Left renal cortex interstitium (tissue), 4 donors: ENCODE measurements at places on chromosomes 1 and 21.

DNA sequence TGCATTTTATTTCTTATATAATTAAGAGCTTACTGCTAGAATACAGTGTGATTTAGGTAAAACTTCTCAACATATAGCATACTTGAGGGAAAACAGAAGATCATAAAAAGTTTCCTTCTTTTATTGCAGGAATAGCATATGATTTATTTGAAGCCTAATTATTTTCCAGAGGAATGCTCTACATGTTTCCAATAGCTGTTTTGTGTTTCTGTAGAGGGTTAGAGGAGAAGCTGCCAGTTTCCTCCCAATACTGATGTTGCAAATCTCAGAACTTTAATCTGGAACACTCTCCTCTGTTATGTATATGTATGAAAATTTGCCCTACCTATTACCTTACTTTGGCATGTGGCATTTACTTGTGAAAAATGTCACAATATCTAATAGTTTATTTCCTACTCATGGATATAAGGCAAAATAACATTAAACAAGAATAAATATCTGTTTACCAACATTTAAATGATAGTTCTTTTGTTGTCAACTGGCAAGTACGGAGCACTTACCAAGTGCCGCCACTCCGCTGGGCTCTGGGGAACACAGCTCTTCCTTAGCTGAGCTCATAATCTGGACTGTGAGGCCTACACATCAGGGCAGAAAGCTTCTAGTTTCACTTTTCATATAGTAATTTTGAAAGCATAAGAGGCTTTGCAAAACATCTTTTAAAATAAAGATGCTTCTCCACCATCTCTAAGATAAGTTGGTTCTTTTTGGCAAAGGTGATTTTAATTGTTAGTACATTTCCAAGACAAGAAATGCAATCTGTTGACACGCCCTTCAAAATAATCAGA lies 239.8 kb upstream of the C1orf105 start:
- DNase-seq: no peak

DNA sequence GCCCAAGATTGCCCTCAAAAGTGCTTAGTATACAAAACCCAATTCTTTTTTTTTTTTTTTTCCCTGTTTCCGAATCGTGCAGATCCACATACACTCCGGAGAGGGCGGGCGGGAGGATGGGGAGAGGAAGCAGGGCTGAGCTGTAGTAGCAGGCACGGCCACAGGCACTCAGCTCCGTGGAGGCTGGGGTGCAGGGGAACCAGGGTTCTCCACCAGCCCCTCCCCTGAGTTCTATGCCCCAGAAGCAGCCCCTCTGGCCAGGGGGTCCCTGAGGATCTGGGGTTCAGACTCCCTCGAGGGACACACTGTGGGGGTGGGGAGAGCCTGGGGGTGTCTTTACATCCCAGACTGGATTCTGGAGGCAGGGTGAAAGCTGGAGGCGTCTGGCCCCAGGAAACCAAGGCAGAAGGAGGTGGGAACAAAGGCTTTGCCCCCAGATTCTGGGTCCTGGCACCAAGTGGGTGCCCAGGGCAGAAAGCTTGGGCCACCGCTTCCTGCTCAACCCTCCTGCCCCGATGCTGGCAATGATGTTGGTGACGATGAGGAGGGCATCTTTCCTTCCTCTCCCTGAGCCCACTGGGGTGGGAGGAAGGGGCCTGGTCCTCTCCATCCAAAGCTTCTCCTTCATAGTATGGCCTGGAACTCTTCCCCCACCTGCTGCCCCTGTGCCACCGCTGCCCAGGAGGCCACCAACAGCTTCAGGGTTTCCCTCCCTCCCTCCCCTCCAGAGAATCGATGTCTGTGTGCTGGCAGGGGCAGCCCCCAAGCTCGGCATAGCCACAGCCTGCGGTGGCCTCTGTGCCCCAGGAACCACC lies 106.4 kb upstream of the TARDBP start:
- no peak for DNase-seq

- no peak for DNase-seq
Observed at GRCh38 chr1:58964428-58964827, 180.6 kb upstream of the JUN start.

DNA sequence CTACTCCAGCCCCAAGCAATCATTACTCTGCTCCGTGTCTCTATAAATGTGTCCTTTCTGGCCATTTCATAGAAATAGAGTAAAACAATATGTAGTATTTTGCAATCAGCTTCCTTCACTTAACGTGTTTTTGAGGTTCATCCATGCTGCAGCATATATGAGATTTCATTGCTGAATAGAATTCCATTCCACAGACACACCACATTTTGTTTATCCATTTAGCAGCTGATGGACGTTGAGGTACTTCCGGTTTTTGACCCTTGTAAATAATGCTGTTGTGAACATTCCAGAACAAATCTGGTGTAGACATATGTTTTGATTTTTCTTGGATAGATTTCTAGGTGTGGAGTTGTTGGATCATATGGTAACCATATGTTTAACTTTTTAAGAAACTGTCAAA lies 30.7 kb downstream of the ADAM30 start:
- no peak for DNase-seq

- DNase-seq: no peak
Observed at GRCh38 chr21:33976082-33977016, 60.7 kb upstream of the ATP5PO start.

DNA sequence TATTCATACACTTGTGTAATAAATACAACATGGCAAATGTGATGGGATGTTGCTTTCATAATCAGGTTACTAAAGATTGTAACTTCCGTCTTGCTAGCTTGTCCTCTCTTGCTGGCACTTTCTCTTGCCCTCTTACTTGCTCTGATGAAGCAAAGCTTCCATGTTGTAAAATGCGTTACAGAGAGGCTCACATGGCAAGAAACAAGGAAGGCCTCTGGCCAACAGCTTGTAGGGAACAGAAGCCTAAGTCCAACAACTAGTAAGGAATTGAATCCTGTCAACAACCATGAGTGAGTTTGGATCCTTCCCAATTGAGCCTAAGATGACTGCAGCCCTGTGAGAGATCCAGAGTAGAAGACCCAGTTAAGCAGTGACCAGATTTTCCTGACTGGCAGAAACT lies 15.4 kb downstream of the TMED5 start:
- no peak for DNase-seq

DNA sequence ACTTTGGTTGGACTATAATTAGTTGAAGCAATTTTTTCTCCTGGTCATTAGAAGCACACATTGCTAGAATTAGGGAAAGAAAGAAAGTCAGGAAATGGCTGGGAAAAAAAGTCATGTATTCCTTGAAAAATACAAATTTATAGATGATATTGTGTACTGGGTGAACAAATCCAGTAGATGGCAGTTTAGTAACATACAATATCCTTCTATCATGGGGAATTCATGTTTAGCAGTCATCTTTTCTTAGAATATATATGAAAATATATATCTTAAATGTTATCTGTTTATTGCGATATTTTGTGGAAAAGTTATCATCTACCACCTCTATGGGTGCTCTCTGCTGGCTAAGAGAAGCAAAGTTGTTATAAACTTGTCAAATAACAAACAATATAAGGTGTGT lies 13.1 kb upstream of the ZRANB2 start:
- DNase-seq: no peak

- peak; percentile 77 for DNase-seq
Observed at GRCh38 chr1:67053785-67054772, at the start of gene SLC35D1. Gene SLC35D1 (minus strand): TSS chr1:67054148. CDS start chr1:67054013, 135 bp downstream.

DNA sequence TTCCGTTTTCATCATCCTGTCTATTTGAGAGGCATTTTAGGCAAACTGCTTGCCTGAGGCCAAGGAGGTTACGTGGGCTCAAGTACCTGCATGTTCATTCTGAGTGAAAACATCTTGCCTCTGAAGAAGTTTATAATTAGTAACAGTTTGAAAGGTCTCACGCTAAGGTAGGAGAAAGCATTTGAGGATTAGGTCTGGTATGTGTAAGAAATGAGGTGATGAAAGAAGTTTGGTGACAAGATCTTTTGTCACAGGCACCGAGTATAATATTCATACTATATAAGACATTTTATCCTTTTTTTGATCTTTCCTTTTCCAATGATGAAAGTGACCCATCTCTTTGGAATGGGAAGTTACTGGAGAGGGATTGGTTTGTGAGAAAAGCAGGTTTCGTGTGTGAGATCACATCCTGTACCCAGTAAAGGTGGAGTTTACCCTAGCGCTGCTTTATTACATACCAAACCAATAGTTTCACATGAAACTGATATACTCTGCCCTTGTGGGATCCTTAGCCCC lies 98.7 kb upstream of the PDC start:
- no peak for DNase-seq

DNA sequence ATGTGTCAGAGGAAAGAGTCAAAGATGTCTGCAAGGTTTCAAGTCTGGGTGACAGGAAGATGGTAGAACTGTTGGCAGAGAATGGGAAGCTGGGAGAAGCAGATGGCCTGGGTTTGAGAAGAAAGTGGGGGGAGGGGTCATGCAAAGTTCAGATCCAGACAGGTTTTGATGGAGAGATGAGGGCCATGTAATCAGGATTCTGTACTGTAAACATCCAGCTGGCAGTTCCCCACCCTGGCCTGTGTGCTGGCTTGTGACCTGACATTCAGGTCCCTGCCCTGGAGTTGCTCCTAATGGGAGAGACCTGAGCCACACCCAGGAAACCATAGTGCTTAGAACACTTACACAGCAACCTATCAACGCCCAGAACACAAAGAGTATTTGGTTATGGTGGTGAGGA lies 15.6 kb upstream of the ETV3 start:
- DNase-seq: no peak

DNA sequence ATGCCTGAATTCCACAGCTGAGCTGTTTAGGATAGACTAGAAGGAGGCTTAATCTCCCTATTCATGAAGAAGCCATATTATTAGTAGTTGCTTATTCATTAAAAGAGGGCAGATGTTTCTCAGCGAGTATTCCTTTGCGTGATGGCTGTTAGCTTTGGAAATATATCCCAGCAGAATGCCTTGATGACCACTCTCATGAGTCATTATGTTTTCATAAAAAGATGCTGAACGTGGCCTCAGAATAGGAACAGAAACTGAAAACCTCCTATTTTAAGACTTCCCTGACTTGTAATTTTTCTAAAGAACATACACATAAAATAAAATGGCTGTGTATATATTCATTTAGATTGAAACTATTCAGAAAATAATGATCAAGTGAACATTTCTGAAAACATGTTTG lies 9.6 kb upstream of the PLA2G4A start:
- DNase-seq: no peak

DNA sequence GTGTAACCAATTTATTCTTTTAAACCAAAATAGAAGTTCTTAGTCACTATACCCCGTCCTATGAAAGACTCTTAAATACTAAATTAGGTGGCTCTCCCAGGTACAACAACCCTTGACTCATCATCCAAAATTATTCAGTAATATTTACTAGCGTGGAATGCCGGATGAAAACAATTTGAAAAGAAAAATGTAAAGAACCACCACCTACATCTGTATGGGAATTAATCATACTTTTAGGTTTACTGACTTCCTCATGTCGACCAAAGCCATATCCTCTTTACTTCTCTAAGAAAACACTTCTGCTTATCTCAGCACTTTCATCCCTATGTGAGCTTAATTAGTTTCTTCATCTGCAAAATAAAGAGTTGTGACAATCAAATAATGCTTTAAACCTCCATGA lies 139.6 kb downstream of the AKT3 start:
- DNase-seq: no peak

DNA sequence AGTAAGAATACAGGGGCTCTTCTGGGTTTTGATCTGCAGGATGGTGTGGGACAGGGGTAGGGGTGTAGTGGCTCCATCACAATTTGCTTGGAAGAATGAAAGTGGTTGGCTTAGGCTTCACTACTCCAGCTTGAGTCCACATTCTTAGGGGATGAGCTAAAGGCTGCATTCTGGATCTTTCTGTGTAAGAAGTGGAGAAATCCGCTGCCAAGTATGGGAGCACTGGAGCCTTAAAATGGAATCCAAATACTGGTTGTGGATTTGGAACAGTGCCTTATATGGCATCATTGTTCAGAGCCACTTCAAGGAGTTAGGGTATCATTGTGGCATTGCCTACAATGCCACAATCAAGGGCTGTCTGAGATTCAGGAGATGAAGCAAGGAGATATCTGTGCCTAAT lies 187.1 kb downstream of the LMO4 start:
- DNase-seq: no peak

DNA sequence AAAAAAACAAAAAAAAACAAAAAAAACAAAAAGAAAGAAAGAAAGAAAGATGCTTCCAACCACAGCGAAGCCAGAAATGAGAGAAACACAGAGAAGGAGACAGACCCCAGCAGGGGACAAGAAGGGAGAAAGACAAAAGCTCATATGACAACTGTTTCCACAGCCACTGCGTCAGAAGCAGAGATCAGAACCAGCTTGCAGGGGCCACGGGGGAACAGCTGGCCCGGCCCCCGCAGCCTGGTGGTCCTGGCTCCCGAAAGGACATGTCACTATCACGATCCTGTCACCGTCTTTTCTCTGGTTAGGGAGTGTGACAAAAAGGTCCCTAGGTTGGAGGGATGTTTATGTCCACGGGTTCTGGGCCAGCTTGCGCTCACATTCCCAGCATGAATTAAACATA lies 60.7 kb downstream of the ACOT7 start:
- no peak for DNase-seq
